ENCODE measurements at places on chromosomes 16 and 17.

DNA sequence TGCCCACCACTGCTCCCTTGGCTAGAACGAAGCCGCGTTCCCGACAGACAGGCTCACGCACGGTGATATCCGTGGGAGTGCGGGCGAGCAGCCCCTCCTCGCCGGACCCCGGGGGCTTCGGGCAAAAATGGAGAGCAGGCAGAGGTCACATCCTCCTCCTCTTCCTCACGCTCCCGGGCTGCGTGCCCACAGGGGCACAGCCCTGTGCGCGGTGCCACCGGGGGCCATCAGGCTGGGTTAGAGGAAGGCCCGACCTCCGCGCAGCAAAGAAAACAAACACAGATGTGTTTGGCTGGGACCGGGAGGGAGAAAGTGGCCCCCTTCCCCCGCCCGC is 519 bp upstream of the NTN1 start:
- no peak for DNase-seq

DNA sequence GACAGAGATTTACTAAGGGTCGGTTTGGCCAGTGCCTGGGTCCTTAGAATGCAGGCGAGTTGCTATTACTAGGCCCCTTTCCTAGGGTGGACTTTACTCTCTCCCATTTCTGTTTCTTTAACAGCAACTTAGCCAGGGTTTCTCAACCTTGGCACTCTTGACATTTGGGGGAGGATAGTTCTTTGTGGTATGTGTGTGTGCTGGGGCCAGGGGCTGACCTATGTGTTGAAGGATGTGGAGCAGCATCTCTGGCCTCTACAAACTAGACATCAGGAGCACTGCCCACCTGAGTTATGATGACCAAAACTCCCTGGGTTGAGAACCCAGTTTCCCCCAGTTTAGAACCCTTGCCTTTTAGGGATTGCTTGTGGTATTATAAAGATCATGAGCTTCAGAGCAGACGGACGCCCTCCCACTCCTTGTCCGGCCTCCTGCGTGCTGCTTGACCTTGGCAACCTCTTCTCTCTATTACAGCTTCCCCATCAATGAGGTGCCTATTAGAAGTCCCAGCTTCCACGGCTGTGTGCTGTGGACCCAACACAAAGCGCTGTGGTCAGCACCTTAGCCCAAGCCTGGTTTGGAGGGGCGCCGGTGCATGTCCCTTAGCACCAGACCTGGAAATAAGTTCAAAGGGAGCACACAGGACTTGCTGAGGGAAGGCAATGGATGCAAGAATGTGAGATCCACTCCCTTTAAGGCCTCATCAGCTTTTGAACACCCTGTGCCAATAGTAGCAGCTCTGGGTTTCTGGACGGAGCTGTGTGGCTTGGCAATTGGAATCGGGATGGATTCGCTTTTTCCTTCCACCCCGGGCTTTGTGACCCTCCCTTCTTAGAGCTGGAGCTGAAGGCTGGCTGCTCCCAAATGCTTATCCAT is 239.2 kb upstream of the MAF start:
- DNase-seq = no peak

- no peak for DNase-seq
These were observed 6.9 kb upstream of the CD300LD start for GRCh38 chr17:74599023-74599399.

DNA sequence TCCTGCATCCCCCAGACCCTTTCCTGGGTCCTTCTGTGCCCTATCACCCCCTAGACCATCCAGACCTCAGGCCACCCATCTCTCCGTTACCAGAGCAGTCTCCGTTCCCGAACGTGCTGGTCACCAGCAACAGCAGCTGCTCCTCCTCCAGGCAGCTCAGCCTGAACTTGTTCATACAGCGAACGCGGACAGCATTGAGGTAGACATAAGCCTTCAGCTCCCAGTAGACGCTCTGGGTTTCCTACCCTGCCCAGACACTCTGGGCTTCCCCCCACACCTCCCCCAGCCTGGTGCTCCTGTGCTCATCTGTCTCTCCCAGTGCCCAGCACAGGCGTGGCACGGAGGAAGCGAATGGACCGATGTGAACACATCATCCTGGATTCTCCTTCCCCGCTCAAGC is 41.6 kb upstream of the RNFT1 start:
- DNase-seq = no peak

DNA sequence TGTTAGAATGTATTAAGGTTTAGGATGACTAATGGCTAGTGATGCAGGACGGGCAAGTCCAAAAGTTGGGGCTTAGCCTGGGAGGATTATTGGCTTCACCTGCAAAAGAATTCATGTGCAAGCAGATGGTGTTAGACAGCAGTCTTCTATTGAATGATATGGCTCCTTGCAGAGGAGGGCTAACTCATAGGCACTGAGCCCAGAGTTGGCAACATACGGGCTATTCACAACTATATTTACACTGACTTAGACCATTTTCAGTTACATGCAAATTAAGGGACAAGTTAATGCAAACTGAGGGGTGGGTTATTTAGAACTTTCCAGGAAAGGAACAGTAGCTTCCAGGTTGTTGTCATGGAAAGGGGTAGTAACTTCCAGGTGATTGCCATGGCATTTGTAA is 1017.1 kb upstream of the EEF2KMT start:
- DNase-seq = no peak

- DNase-seq = no peak
These were observed 159.1 kb upstream of the CDH11 start for GRCh38 chr16:65280845-65281512.

- DNase-seq = no peak
These were observed 206.4 kb downstream of the KATNIP start for GRCh38 chr16:27756206-27756970.

- no peak for DNase-seq
These were observed 4.5 kb downstream of the KRT9 start for GRCh38 chr17:41567317-41567716.

- DNase-seq = no peak
These were observed 5.4 kb upstream of the KIF18B start for GRCh38 chr17:44952946-44953475.

DNA sequence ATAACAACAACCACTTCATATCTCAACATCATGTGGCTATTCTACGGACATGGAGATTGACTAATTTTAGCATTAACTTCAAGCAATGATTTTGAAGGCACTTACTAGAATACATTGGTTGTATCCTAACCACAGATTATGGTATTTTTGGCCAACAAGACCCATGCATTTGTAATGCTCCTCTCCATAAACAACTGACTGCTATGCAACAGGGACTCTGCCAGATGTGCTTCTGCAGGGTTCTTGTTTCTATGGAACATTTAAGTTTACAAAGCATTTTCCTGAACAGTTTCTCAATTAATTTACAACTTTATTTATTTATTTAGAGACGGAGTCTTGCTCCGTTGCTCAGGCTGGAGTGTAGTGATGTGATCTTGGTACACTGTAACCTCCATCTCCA is 178.0 kb downstream of the PARN start:
- no peak for DNase-seq

- DNase-seq = no peak
These were observed 90.5 kb upstream of the SOX9 start for GRCh38 chr17:72030067-72030899.

GRCh38 chr17:78484271-78485246 is 92.6 kb downstream of the DNAH17 start:
- DNase-seq = peak; percentile 62

GRCh38 chr16:56600398-56600999 is 7.9 kb upstream of the MT2A start:
- no peak for DNase-seq

DNA sequence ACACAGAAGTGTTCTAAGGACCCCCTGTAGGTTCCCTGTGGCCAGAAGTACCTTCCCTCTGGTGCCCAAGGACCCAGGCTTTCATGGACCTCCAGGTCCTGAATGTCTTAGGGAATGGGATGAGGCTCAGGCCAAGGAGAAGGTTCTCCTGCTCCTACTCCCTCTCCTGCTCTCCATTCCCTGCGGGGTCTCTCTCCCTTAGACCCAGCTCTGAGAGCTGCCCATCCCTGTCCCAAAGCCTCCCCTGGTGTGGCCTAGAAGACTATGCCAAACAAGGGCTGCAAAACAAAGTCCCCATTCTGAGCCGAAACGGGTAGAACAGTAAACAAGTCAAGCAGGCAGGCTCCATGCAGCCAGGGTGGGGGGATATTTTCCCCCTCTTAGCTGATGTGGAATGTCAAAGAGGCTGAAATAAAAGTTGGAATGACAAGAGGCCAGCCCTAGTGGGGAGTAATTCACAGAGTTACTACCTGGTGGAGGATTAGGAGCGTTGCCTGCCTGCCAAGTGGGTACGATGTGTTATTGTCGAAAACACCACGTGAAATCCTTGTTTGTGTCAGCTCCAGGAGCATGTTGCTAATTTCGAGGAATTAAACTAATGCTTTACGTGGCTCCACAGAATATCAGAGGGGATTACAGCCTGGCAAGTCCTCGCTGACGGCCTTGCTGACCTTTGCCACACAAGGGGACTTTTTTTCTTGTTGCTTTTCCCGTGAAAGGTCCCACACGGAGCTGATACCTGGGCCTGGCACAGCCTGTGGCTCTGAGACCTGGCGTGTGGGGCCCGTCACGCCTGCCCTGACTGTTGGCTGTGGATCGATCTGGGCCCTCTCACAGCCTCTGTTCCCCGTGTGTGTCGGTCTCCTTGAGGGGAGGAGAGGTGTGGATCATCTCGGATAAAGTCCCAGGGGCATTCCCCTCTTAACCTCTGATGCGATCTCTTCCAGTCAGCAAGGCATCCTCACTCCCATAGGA is 2.9 kb downstream of the WFIKKN2 start:
- DNase-seq = no peak

DNA sequence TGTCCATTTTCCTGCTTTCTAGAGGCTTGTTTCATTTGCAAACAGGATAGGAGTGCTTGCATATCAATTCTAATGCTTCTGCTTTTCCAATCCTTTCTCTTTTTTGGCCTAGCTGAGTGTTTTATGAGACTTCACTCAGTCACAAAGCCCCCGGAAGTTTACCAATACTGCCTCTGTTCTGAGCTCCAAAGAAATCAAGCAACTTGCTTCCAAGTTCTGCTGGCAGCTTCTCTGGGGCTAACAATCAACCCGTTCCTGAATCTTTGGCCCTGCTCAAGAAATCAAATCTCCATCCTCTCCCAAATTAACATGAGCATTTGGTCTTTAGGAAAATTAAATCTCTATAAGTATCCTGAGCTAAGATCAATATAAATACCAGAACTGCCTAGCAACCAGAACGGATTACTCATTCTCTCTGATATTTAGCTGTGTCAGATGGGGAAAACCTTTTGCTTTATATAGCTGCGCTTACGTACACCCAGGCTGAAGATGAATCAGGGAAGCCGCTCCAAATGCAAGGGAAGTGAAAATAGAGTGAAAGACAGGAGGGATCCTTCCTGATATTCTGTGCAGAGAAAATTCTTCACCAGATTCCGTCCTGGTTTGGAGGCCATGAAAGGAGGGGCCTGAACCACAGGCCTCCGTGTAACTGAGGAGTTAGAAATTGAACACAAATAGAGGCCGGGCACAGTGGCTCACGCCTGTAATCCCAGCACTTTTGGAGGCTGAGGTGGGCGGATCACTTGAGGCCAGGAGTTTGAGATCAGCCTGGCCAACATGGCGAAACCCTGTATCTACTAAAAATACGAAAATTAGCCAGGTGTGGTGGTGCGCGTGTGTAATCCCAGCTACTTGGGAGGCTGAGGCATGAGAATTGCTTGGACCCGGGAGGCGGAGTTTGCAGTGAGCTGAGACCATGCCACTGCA is 23.3 kb upstream of the GRB2 start:
- no peak for DNase-seq

DNA sequence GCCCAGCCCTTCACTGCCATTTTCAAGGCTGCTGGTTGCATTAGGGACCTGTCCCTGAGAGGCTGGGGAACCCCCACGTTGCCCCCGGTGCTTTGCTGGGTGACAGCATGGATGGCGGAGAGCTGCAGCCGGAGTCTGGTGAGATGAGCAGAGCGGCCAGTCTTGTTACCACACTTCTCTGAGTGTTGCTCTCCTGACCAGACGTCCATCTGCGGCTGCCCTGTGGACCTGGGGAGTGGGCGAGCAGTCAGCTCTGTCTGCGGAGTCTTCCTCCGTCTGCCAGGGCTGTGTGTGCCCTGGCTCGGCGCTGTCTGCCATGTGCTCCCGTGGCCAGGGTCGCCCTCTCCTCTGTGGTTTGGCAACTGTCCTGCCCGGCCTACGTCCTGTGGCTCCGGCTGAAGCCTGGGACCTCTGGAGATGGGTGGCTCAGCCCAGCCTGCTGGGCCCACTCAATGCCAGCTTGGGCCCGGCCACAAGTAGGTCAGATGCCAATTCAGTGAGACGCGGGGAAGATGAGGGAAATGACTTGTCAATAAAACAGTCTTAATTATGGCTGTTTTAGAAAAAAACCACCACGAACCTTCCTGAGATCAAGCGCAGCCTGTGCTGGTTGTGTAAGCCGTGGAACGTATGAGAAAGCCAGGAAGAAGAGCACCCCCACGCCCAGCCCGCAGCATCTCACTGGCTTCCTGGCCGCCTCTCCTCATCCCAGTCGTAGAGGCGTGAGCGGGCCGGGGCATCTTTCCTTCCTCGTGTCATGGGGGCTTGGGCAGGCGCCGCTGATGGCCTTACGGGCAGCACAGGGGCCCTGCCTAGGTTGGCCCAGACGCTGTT is 7.9 kb downstream of the KCTD5 start:
- DNase-seq = no peak

- peak; percentile 71 for DNase-seq
These were observed 62.1 kb downstream of the RMI2 start for GRCh38 chr16:11407047-11407982.

- no peak for DNase-seq
These were observed 422.8 kb upstream of the CCL2 start for GRCh38 chr17:33832262-33832661.

DNA sequence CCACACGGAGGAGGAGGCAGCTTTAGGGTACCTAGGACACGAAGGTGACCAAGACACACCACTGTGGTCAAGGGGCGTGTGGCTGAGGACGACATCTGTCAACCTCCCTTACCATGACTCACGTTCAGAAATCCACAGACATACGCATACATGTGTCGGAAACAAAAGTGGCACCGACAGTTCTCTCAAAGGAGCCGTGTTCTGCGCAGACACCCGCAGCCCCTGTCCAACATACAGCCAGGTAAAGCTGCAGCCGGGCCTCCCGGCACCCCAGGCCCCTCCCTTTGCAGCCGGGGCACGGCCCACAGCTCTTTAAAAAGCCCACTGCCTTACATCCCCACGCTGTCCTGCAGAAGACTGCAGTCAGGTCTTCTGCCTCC is 40.5 kb upstream of the KLHDC4 start:
- no peak for DNase-seq

GRCh38 chr16:73434621-73435020 is 386.7 kb upstream of the ZFHX3 start:
- DNase-seq = no peak

GRCh38 chr17:2171702-2172076 is 116.8 kb downstream of the HIC1 start:
- no peak for DNase-seq
